ENCODE measurements at places on chromosomes 7 and 10.

DNA sequence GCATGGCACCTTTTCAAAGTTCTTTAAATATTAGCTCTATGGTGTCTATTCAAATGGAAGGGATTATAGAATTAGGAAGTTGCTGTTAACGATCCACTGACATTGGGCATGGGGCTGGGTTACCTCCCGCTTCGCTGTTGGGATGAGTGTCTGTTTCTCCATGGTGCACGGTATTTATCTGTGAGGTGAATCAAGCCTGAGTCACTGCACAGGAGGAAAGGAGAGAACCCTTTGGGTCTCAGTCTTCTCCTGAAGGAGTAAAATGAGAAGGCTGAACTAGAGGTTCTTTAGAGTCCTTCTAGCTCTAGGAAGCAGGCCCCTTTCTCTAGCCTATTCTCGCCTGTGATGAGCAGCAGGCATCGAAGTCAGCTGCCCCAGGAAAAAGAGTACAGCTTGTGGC lies 7.3 kb downstream of the JCAD start:
- DNase-seq, result no peak

DNA sequence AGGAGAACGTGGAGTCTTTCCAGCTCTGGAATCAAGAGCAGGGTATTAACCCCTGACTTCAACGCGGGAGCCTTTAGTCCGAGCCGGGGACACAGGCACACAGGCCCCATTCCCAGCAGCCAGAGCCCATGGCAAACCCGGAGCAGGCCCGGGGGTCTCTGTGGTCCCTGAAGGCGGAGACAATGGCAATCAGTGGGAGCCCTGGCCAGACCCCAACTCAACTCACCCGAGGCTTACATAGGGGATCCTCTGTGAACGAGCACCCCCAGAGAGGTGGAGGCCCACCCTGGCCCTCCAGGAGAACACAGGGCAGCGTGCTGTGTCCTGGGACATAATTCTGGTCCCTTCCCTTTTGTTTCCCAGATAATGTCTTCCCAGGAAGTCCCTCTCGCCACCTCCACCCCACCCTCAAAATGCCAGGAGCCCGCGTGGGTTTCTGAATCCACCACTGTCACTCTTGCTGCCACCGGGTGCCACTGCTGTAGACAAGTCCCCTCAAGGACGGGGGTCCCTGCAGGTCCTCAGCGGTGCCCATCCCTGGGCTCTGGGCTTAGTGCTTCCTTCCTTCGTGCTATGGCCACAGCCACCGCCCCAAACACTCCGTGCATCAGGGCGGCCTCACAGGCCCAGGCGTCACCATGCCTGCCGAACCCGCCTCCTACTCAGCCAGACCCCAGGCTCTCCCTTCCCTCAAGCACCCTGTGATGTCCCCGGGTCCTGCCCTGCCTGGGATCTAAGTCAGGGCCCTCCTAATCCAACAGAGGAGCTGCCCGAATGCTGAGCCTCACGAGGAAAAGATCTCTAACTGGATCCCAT lies 28.6 kb upstream of the PPP2R2D start:
- no peak for DNase-seq

DNA sequence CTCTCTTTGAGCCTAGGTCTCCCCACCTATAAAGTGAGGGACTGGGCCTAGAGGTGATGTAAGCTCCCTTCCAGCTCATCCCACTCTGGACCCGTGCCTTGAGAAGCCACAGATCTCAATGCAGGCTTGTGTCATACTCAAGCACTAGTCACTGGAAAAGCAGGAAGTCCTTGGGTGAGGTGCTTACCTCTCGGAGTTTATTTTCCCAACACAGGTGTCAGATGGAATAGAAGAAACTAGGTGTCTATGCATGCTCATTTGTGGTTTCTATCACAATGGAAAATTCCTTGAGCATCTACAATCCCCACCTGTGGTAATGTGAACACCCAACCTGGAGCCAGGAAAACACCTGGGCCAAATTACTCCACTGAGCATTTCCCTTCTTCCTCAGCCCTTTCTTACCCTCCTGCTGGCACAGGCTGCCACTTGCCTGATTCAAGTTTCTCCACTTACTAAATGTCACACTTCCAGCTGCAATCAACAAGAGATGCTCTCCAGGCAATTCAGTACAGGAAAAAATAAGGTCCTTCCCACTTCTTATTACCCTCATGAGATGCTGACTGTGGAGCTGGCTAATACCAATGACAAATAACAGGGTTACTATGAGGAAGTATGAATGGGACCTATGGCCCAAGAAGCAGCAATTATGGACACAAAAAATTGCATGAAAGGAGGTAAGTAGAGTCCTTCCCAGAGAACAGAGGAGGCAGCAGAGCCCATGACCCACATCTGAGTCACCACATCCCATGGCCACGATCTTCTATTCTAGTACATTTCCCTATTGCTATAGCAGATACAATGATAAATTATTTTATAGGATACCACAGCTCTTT lies 13.1 kb downstream of the LSM5 start:
- no peak for DNase-seq

GRCh38 chr10:67923551-67923950 lies 39.1 kb downstream of the SIRT1 start:
- no peak for DNase-seq

GRCh38 chr10:71663311-71663710 lies 56.3 kb downstream of the C10orf105 start:
- no peak for DNase-seq

- no peak for DNase-seq
Measured at GRCh38 chr7:79713276-79713675, 259.8 kb upstream of the MAGI2 start.

- no peak for DNase-seq
Measured at GRCh38 chr10:69069090-69070042, 18.5 kb upstream of the SRGN start.

- DNase-seq, result no peak
Measured at GRCh38 chr7:20326342-20326741, 4.4 kb upstream of the ITGB8 start.

- no peak for DNase-seq
Measured at GRCh38 chr7:99422186-99422585, 13.4 kb downstream of the BUD31 start.

GRCh38 chr7:32039000-32039756 lies 31.0 kb downstream of the PDE1C start:
- no peak for DNase-seq

DNA sequence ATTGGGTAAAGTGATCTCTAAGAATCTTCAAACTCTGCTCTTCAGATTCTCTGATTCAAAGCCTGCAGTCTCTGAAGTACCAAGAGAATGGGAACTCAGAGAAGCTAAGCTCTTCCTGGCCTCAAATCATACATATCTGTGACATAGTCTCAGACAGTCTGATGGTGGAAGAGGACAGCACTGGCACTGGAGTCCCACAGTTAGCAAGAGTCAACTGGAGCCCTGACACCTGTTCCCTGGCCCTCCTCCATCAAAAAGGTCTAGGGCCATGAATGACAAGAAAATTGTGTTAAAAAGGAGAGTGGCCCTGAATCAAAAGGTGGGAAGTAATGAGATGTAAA lies 37.7 kb downstream of the PRSS2 start:
- DNase-seq, result no peak

GRCh38 chr10:72472306-72472705 lies 117.6 kb upstream of the DNAJB12 start:
- DNase-seq, result no peak

- DNase-seq, result no peak
Measured at GRCh38 chr7:293681-294439, 3.9 kb downstream of the FOXL3 start.

- DNase-seq, result no peak
Measured at GRCh38 chr7:98287486-98287959, 6.0 kb downstream of the BRI3 start.

- DNase-seq, result no peak
Measured at GRCh38 chr10:131173484-131174210, 137.9 kb downstream of the TCERG1L start.

DNA sequence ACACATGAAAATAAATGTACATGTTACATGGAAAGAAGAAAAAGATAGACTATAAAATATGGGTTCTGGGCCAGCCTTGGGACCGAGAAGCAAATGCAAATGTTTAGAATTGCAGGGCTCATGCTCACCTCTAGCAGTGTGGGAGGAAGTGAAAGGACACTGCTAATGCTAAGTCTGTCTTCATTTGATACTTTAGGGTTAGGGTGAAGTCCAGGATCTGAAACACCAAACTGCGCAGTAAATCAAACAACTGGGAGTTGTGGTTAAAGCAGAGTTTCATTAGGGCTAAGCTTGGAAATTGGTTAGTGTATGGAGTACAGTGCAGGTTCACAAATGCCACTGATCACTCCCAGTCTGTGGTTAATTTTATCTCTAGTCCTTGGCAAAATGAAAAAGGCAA lies 73.2 kb upstream of the PDK4 start:
- DNase-seq, result no peak

GRCh38 chr7:97430006-97430405 lies 301.9 kb upstream of the TAC1 start:
- DNase-seq, result no peak

DNA sequence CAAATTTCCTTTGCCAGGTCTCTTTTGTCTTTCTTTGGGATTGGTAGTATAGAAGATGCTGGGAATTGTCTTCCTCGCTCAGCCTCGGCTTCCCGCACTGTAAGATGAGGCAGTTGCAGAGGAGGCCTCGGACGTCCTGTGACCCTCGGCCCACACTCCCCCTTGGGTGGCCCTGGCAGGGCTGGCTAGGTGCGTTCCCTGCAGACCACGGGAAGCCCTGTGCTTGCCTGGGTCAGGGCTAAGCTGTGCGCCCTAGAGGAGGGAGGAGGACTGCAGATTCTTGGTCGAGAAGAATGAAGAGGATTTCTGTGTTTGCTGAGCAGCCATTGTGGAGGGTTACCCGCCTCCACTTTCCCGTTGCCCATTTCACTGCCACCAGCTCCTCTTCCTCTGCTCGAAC lies 42.8 kb downstream of the WIPI2 start:
- DNase-seq, result no peak

DNA sequence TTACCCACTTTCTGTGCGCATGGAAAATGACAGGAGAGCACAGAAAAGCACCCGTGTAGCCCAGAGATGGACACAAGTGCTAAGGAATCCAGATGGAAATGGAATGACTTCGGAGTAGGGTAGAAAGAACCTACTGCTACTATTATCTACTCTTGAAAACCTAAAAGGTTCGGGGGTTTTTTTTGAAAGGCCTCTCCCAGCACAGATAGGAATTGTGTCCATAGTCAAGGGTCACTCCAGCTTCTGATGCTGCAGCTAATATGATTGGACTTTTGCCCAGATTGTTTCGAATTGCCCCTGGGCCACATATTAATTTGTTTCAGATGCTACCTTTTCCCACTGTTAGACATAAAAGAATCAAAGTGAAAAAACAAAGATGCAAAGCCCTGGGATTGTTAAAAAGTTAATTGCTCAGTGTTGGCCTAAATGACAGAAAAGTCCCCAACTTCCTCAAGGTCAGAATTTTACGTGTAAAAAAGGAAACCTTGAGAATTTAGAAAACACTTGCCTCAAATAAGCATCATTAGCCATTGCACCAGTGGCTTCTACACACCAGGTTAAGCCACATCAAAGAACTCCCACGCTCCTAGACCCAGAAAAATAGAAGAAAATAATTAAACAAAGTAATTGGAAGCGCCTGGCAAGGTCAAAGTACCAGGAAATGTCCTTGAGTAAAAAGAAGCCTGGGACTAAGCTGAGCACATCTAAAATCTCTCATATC lies 40.8 kb upstream of the INSIG1 start:
- no peak for DNase-seq

- no peak for DNase-seq
Measured at GRCh38 chr10:73449113-73449512, 15.8 kb upstream of the MSS51 start.

- no peak for DNase-seq
Measured at GRCh38 chr7:91852263-91852741, 28.2 kb downstream of the MTERF1 start.

DNA sequence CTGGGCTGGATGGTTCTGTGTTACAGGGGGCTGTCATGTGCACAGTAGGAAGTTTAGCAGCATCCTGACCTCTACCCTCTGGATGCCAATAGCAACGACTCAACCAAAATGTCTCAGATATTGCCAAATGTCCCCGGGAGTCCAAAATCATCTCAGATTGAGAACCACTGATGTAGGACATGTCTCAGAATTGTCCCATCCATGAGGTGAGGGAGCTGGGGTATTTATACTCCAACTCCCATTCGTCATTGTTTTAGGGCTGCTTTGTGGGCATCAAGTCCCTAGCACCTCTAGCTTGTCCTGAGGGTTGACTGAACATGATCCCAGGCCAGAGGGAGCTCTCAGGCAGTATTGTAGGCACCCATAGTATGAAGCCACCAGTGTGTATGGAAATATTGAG lies 25.2 kb upstream of the COMTD1 start:
- no peak for DNase-seq

GRCh38 chr10:110007701-110008517 lies at the start of gene ADD3:
Gene ADD3 (plus strand): TSS chr10:110007984. CDS start chr10:110100654, 92,670 bp downstream.
- peak; percentile 90 for DNase-seq

- no peak for DNase-seq
Measured at GRCh38 chr10:103149991-103150622, 43.0 kb downstream of the NT5C2 start.

DNA sequence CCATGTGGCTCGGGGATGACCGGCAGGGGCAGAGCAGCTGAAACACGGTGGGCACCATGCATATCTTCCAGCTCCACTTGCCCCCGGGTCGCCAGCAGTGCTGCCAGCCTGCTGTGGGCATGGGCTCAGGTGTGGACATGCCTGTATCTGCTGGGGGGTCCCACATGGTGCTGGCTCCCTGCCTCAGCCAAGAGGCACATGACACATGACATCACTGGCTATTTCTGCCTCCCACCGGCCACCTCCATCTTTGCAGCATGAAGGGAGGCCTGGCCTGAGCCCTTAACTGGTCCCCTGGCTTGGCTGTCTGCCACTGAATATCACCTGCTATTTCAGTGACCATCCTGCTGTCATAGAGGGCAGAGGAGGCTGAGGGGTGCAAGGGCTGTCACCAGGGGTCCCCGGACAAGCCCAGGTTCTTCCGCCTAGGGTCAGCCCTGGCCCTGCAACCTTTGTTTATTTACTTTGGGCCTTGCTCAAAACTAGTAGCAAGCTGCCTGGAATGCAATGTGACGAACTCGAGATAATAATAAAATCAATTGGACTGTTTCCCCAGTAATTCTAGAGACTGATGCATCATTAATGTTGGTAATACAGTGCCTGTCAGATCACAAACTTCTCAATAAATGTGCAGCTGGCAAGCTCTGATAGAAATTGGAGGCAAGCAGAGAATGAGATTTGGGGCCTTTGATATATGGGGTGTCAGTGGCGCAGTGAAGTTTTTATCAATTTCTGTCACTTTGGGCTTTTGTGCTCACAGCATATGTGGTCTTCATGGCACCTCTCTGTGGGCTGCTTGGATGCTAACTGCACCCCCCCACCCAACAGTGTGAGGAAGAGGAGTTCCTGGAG lies 28.5 kb downstream of the ZMIZ1 start:
- DNase-seq, result no peak

GRCh38 chr7:36475381-36475780 lies 85.7 kb downstream of the ANLN start:
- no peak for DNase-seq

DNA sequence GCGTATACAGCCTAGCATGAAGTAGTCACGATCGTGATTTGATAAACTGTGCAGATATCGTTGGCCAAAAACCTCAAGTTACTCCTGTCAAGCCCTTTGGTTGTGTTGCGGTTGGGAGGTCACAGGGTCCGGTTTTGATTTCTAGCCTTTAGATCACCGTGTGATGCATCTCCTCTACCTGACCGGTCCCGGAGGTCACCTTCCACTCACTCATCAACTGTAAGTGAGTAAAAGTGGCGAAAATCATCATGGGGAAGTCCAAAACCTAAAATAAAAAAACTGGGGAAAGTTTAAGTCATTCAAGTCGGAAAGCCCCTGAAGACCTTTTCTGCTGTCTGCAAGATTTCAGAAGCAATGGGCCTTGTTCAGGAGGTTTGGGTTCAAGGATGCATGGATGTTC lies 62.8 kb downstream of the ADARB2 start:
- no peak for DNase-seq

GRCh38 chr10:4102802-4103344 lies 317.9 kb upstream of the KLF6 start:
- no peak for DNase-seq

Measured in activated naive CD4-positive, alpha-beta T cell (primary cell).